ENCODE measurements at places on chromosomes 4 and X.

- DNase-seq: peak; percentile 89
Observed at GRCh38 chr4:184688447-184688846, 38.9 kb downstream of the PRIMPOL start.

DNA sequence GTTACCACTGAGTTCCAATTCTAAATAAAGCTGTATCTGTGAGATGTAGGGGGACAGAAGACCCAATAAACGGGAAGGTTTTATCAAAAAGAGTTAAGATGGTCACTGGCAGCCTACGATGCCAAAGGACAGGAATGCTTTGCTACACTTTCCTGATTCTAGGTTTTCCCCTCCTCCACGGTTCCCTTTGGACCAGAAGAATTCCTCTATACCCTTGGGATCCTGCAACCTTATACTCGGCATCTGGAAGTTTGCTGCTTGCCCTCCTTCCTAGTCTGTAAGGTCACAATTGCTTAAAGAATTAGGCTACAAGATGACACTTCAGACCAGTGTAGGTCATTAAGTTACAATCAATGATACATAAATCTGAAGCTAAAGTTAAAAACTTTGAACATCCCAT is 64.3 kb downstream of the SCML2 start:
- peak; percentile 12 for DNase-seq

DNA sequence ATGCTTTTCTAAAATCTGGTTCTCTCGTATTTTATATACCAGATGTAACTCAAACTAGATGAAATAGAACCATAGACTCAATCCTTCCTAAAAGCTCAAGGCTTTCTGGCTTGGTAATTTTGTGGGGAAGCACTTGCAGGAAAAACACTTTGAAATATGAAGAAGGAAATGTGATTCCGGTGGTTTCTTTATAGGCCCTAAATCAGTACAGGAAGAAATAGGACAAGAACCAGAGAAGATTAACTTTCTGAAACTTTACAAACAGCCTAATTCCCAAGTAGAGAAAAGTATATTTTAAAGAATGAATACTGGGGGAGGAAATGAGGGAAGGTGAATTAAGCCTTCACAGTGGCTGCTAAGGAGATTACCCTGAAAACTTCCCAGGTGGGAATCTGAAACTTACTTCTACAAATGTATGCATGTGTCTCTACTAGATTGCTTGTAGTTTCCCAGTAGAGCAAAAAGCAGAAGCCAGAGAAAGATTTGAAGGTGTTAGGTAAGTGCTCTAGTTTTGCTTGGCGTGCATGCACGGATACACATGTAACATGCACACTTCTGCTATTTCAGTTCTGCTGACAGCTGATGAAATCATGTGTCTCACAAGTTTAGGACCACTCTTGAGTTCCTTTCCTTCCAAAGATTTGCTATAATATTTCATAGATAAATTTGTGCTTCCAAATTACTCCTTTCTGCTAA is 92.1 kb downstream of the AFF1 start:
- DNase-seq: no peak

- no peak for DNase-seq
Observed at GRCh38 chr4:101458473-101458872, 111.1 kb upstream of the PPP3CA start.

GRCh38 chr4:59553721-59554091 is 1646.4 kb upstream of the ADGRL3 start:
- peak; percentile 17 for DNase-seq
